Fibroblast of the conjunctiva (primary cell): ENCODE measurements at places on chromosomes 4 and X.

DNA sequence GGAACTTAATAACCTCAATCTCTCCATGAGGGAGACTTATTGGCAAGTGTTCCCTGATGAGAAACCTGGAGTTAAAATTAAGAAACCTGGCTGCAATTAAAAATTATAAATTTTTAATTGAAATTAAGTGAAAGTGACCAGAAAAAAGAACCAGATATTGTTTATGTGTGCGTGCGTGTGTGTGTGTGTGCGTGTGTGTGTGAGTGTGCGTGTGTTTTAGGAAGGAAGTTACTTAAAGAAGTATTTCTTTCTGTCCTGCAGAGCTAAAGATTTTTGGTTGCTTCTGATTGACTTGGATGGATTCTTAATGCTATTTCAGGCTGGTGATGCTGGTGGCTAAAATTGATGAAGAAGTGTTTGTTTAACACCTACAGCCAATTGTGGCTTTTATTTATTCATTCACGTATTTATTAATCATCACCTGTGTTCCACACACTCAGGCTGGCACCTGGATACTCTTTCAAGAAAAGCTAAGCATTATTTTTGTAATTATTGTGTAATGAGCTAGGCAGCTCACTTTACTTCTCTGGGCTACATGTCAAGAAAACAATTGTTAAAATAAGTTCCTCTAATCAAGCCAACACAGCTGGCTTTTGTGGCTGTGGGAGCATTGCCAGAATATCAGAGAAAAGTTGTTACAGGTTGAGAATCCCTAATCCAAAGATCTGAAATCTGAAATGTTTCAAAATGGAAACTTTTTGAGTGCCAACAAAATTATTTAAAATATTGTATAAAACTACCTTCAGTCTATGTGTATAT is 68.5 kb downstream of the CEP44 start:
- no peak for DNase-seq

- DNase-seq, result no peak
Measured at GRCh38 chrX:20685652-20686051, 418.9 kb upstream of the RPS6KA3 start.

- no peak for DNase-seq
Measured at GRCh38 chr4:92235731-92236130, 68.0 kb upstream of the GRID2 start.

DNA sequence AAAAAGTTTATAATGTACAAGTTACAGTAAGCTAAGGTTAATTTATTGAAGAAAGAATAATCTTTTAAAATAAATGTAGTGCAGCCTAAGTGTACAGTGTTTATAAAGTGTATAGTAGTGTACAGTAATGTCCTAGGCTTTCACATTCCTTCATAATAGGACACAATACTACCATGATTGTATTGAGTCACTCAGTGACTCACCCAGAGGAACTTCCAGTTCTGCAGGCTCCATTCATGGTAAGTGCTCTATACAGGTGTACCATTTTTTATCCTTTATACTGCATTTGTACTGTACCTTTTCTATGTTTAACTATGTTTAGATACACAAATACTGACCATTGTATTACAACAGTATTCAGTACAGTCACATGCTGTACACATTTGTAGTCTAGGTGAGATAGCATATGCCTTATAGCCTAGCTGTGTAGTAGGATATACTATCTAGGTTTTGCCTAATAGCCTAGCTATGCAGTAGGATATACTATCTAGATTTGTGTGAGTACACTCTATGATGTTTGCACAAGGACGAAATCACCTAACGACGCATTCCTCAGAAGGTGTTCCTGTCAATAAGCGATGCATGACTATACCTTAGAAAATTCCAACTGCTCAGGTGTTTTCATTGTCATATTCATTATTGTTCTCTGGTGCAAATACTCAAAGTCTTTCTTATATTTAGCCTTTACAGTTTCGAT is 5.5 kb upstream of the TMEM255A start:
- no peak for DNase-seq

DNA sequence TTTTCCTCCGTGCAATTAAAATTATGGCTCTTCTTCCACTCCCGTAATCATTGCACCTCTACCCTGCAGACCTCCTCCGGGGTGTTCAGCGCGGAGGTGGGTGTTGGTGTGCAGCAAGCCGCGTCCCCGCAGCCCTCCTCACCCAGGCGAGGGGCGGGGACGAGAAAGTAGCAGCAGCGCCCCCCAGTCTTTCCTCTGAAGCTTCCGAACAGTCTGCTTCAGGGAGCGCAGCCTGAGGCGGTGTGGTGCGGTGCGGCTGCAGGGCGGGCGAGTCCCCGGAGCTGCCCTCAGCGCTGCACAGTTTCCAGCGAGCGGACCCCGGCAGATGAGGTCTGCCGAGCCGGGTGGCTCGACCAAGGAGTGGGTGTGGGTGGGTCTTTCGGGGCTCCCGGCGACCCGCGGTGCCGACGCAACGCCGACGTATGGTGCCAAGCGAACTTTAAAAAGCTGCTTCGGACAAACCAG is at the start of gene FRAS1:
TSS of gene FRAS1 (plus strand) at position 189 of the 465 bp plus-strand sequence. CDS start 687 bp downstream, outside the sequence.
- peak; percentile 24 for DNase-seq
